ENCODE measurements at places on chromosomes 2 and 18. TPM values are rescaled to one million over a fixed set of nuclear protein-coding genes. Genes with fewer than 3 reads are reported as not detected.
A peak's percentile ranks its signal among the peaks of the same experiment; 100 is the strongest.

DNA sequence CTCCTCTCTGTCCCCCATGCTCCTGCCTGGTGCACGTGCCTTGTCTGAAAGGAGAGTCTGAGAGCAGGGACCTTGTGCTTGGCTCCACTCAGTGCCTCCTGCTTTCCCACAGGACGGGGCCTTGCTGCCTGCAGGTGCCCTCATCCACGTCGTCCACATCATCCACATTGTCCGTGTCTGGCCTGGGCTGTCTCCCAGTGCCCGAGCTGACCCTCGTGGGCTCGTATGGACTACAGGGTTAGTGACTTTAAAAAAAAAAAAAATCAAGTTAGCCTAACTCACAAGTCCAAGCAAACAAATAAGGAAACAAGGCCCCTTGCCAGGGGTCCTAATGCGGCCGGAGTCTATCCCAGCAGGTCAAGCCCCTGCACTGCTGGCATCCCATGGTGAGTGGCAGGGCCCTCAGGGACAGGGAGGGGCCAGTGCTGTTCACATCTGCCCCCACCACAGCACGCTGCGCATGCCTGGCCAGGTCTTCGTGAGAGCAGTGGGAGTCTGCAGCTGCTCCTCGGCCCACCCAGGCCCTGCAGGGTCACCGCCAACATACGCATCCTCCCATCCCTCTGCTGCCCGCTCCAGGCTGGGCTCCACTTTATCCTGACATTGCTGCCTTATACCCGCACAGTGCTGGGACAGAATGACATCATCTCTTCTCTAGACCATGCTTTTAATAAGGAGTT, 232.6 kb downstream of the NDUFA10 start:
- peak; percentile 18 for ATAC-seq

GRCh38 chr2:98516571-98516970, 71.9 kb downstream of the INPP4A start:
- no peak for ATAC-seq

Gene LRRFIP1
- total RNA-seq, result 103 TPM

DNA sequence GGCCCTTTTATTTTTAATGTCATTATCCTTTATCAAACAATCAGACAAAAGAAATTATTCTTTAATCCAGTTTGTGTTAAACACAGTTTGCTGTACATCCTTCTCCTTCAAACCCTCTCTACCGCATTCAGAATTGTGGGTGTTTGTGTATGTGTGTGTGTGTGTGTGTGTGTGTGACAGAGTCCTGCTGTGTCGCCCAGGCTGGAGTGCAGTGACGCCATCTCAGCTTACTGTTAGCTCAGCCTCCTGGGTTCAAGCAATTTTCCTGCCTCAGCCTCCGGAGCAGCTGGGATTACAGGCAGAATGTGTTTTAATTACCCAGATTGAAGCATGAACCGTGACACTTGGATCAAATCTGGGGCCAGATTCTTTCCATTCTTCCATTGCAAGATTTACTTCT, 723.7 kb downstream of the DCDC2C start:
- ATAC-seq, result no peak

DNA sequence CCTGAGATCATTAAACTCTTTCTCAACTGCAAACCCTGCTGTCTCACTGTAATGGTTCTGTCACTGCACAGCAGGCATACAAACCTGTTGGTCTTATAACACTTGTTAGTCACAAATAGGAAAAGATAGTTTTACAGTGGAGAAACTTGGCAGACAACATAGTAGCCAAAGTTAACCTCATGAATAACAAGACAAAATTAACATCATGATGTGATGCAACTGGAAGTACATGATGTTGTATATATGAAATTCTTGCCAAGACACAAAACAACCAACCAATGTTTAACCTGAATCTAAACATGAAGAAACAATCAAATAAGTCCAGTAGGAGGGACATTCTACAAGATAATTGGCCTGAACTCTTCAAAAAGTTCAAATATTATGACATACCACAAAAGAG, 189.3 kb downstream of the RNF152 start:
- no peak for ATAC-seq
